ENCODE measurements at places on chromosomes 2 and 18. TPM values are rescaled to one million over a fixed set of nuclear protein-coding genes. Genes with fewer than 3 reads are reported as not detected.

The TSGA10 gene
- total RNA-seq, result 8.2 TPM

The WDSUB1 gene
- 6.4 TPM for total RNA-seq

The FAM237A gene
- total RNA-seq, result not detected

The FRZB gene
- not detected for total RNA-seq

The AFTPH gene
- 17.9 TPM for total RNA-seq

The CAVIN2 gene
- total RNA-seq, result 0.06 TPM

The CRYGC gene
- not detected for total RNA-seq

The PIEZO2 gene
- 2.1 TPM for total RNA-seq

The TUBB8B gene
- not detected for total RNA-seq

The C2orf80 gene
- total RNA-seq, result not detected

The SKOR2 gene
- total RNA-seq, result not detected

The CCDC93 gene
- total RNA-seq, result 19.3 TPM

The CHRND gene
- not detected for total RNA-seq

The ATOH8 gene
- 17.7 TPM for total RNA-seq

The RAB12 gene
- total RNA-seq, result 33.1 TPM

The PPP1R1C gene
- 1.9 TPM for total RNA-seq

The MDH1B gene
- 3.6 TPM for total RNA-seq

The NT5DC4 gene
- total RNA-seq, result not detected

The MYL1 gene
- total RNA-seq, result not detected

The KIF3C gene
- total RNA-seq, result 16.9 TPM

The NUP35 gene
- 49.0 TPM for total RNA-seq

The KLHL29 gene
- total RNA-seq, result 4.6 TPM

The GTF2A1L gene
- total RNA-seq, result not detected

The GAREM1 gene
- total RNA-seq, result 1.5 TPM

The TRIB2 gene
- 17.4 TPM for total RNA-seq

The RESP18 gene
- not detected for total RNA-seq

The TNFRSF11A gene
- 3.5 TPM for total RNA-seq

The TRPM8 gene
- total RNA-seq, result 0.12 TPM

The TOGARAM2 gene
- not detected for total RNA-seq

The WNT10A gene
- total RNA-seq, result 0.12 TPM

The ASAP2 gene
- 20.3 TPM for total RNA-seq

The PCARE gene
- not detected for total RNA-seq

The SP140 gene
- 0.11 TPM for total RNA-seq

The INPP5D gene
- not detected for total RNA-seq

The FHL2 gene
- 173 TPM for total RNA-seq

The MC4R gene
- total RNA-seq, result not detected

The OR6B2 gene
- not detected for total RNA-seq

The MEP1B gene
- not detected for total RNA-seq
